NCI-H2171 treated with DMSO at 0.1 percent for 48 hours (cell line): ENCODE measurements at places on chromosomes 4 and X.

- no peak for DNase-seq
Measured at GRCh38 chr4:125781651-125782050, 466.9 kb downstream of the FAT4 start.

- DNase-seq = no peak
Measured at GRCh38 chr4:112931001-112931400, 118.5 kb upstream of the ANK2 start.

DNA sequence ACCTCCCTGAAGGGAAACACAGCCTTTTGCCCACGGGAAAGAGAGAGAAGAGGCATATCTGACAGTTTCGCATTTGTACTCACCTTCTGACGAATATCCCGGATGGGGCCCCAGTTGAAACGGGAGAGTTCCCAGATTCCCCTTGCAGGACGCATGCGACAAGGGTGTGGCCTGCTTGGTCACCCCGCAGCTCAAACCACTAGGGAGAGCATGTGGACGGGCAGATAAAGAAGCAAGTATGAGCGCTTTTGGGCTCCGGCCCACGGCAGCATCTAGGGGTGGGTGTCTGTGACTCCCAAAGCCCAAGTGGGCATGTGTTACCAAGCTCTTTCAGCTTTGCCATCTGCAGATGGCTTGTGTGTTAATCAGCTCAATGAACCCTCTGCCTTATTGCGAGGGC lies 70.1 kb upstream of the MED14 start:
- DNase-seq = no peak

- no peak for DNase-seq
Measured at GRCh38 chrX:17842769-17843525, 18.2 kb downstream of the RAI2 start.

GRCh38 chr4:24937176-24937916 lies 24.5 kb upstream of the CCDC149 start:
- DNase-seq = no peak

- DNase-seq = no peak
Measured at GRCh38 chrX:37405956-37406355, 56.8 kb downstream of the PRRG1 start.

GRCh38 chrX:49053223-49054072 lies 5.4 kb upstream of the CCDC120 start:
- DNase-seq = peak; percentile 72

DNA sequence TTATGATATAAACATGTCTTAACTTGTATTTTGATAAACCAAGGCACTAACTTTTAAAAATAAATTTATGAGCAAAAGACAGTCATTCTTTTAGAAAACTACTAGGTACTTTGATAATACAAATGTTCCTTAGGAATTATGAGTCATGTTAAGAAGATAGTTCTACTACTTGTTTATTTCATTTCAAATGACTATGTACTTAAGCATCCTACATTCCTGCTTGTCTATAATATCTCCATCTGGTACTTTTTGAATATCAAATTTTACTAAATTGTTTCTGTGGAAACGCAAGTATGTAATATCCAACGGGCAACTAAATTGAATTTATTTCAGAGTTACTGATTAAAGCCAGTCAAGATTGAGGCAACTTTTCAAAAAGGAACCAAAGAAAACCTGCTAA lies 61.8 kb downstream of the CAMK2D start:
- DNase-seq = no peak

DNA sequence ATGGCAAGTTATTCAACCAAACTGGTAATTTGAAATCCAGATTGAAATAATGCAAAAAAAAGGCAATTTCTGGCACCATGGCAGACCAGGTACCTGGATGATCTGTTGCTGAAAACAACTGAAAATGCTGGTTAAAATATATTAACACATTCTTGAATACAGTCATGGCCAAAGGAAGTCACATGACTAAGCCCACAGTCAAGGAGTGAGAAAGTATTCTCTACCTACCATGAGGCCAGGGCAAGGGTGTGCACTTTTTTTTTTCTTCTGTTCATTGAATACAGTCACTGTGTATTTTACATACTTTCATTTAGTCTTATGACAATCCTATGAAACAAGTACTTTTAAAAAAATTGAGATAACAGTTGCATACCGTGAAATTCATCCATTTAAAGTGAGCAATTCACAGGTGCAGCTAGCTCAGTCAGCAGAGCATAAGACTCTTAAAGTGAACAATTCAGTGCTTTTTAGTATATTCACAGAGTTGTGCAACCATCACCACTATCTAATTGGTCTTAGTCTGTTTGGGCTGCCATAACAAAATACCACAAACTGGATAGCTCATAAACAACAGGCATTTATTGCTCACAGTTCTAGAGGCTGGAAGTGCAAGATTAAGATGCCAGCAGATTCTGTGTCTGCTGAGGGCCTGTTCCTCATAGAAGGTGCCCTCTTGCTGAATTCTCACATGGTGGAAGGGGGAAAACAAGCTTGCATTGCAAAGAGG lies 4.8 kb upstream of the MPP1 start:
- DNase-seq = no peak

DNA sequence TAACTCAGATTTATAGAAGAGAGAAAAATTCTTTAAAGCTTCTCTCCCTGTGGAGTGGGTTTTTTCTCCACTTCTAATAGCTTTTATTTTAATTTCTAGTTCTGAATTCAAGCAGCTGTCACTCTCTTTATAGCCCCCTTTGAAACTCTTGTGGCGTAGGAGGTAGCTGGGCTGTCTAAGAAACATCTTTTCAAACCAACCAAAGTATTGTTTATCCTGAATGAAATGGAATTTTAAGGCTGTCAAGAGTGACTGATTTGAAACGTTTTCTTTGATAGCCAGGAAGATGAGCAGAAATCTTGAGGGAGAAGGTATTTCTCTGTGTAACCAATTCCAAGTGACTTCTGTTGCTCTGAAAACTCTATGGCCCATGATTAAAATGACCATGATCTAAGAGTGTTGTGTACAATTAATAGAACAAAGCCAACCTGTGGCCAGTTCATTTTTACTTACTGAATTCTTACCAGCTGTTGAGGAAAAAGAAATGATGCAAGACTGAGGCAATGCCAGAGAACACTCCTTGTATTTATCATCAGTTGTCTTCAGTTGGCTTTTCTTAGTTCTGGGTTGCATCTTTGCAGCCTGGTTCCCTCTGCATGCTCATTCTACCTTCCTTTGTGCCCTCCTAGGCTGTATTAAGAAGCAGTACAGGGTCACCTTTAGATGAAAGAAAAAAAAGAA lies 298.4 kb downstream of the ARHGAP10 start:
- no peak for DNase-seq

DNA sequence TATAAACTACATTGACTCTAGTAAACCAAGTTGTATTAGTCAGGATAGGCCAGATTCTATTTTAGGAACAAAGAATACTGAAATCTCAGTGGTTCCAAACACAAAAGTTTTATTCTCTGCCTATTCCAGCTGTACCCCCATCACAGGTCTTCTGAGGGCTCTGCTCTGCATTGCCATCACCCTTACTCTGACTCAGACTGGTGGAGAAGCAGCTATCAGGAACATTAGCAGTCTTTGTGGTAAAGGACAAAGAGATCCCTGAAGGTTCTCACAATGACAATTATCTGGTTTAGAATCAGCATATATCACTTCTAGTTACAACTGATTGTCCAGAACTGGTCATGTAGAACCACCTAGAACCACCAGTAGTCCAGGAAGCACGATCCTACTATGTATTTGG lies 251.1 kb downstream of the GLUD2 start:
- no peak for DNase-seq

DNA sequence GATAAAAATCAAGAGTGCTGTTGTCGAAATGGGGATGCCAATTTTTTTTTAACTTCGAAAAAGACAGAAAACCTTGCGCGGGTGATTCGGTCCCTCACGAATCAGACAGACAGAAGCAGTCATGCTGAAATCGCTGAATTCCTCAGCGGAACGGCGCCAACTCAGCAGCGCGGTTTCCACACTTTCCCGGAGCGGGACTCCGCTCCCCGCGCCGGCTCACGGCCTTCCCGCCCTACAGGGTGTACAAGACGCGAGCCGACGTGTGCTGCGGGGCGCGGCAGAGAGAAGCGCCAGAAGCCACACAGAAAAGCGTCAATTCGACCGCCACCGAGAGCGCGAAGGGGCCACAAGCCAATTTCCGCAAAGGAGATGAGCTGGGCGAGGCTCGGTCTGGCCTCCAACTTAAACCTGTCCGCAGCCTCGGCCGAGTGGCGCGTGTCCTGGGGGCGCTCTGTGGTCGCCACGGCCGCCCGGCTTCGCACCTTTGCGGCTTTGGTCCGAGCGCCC lies 1.3 kb downstream of the NEXMIF start:
- DNase-seq = no peak

- DNase-seq = no peak
Measured at GRCh38 chr4:128571747-128572146, 237.8 kb upstream of the JADE1 start.

DNA sequence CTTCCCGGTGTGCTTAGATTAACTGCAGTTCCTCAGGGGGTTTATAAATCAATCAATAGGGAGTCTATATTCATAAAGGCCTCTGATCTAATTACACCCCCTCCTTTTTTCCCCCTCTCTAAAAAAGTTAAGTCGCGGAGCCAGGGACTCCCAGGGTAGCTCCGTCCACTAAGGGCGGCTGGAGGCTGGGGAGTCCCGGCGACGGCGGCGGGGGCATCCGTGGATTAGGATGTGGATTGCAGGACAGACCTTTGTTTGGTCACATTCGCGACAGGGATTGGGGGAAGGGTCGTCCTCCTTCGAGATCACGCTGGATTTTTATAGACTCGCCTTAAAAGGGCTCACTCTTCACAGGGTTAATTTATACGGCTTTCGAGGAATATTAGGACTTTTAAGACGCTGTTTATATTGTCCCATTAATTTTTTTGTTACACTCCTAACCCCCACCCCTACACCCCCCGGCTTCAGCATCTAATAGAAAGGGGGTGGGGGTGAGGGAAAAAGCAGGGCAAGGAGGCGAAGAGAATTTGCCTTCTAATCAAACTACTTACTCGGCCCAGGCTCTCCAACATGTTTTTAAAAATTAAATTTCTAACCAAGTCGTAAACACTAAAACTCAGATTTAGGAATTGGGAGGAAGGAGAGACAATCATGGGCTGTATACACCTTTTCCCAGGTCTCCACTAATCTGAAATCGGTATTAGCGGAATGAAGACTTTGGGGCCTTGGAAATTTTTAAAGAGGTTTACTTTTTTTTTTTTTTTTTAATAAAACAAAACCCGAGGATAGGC lies 8.5 kb downstream of the PITX2 start:
- DNase-seq = no peak

- no peak for DNase-seq
Measured at GRCh38 chrX:1139185-1139500, 73.3 kb downstream of the CRLF2 start.

GRCh38 chrX:133834771-133835170 lies 150.6 kb downstream of the GPC3 start:
- no peak for DNase-seq

DNA sequence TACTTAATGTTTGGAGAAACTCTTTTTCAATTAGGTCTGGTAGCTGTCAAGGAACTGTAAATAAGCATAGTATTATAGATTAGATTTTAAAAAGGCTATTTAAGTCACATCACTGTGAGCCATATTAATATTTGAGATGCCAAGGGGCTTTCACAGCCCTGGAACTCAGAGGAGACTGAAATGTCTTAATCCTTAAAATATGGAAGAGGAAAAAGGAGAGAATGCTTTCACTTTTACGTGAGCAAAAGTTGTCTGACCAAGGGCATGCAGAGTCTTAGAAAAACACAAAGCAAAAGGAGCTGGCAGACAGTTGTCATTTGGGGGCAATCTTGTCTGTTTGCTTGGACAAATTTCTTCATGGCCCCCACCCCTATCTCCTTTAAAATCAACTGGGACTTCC lies 253.2 kb upstream of the IGFBP7 start:
- no peak for DNase-seq

DNA sequence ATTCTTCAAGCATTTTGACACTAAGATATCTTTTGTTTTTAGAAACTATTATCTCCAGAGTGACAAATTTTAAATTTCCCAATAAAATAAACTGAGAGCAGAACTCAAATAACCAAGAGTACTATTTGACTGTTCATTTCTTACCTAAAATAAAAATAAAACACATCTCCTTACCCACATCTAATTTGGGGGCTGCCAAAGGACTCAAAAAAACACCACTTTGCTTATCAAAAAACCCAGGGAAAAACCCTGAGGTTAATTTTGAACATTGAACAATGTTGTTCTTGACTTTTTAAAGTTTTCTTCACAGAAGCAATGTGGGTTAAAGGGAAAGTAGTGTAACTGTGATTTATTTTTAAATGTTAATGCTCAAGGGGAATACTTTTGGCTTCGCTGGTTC lies 243.0 kb upstream of the HHIP start:
- DNase-seq = no peak

GRCh38 chr4:98946359-98946758 lies 17.4 kb upstream of the EIF4E start:
- no peak for DNase-seq

- DNase-seq = no peak
Measured at GRCh38 chr4:57378766-57379165, 268.6 kb upstream of the IGFBP7 start.

GRCh38 chrX:10085223-10085622 lies 71.6 kb upstream of the CLCN4 start:
- no peak for DNase-seq

DNA sequence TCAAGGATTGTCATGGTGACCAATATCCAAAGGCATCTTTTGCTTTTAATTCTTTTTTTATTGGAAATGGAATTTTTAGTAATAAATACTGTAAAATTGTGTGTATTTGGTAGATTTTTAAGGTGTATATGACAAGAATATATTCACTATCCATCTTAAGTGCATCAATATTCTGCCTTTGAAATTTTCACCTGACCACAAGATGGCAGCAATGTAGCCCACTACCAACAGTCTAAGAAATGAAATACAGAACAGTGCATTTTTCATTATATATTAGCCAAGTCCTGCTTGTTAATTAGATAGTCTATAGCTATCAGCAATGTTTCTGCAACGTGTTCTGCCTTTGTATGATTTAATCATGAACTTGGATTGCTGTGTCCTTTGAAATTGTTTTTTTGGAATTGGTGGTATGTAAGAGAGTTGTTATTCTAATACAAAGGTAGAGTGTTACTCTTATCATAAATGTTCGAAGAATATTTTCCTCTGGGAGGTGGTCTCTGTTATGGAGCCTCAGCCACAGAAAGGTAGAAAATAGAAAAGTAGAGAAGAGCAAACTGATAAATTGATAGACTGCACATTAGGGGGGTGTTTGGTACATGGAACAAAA lies 38.2 kb downstream of the HPGDS start:
- DNase-seq = peak; percentile 25

DNA sequence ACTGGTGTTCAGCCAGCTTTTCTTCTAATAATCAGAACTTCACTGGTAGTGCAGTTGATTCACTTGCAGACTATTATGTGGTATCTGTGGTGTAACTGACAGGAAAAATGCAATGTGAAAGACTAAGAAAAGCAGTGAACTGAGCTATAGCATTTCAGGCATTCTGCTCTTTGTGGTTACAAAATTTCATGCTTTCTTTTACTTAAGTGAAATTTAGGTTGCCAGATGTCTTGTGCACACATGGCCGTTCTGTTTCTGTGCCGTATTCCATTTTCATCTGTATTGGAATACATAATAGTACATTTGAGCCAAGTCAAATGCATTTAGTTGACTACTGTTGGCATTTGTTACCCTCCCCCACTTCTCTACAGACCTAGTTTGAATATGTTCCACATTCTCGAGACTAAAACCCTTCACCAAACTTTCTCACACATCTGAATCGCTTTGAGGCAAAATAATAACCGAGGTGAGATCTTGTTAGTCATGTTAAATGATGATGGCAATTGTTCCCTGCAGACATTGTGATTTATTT lies 8.2 kb downstream of the RTL3 start:
- no peak for DNase-seq
